ENCODE measurements at places on chromosomes 4 and X. TPM values are rescaled to one million over a fixed set of nuclear protein-coding genes. Genes with fewer than 3 reads are reported as not detected.

DNA sequence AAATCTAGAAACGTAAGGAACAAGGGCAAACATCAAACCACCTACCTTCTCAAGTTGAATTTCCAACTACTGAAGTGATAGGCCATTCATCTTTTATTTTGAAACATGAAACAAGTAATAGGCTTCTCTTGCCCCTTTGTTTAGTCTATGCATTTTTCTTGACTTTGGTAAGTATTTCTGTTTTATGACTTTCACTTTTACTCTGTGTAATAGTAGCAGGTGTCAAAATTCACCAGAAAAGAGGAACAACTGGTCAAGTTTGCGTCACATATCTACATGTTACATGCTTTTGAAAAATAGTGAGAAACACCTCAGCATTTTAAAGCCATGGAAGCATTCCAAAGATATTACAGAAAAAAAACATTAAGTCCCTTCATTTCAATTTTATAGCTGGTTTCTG lies 157.1 kb upstream of the FTHL17 start:
- no peak overlapping the region for H3K27ac ChIP-seq
- peaks cover 9% of the 10 kb centered on the region for H3K4me1 ChIP-seq
- H3K27me3 ChIP-seq, result peaks cover 7% of the 10 kb centered on the region

DNA sequence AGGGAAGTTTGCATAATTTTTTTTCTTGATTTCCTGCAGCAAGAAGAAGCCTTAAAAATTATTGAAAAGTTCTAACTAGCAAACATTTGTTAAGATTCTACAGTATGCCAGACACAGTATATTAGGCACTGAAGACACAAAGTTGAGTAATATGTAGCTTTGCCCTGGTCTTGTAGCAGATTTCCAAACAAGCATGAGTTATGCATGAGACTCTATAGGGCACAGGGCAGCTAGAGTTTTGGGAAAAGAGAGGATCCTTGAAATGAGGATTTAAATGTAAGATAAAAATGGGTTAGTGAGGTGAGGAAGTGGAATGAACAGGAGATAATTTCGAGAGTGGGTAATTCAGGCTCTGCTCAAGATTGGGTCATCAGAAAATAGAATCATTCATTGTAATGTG lies 8.6 kb upstream of the GPRIN3 start:
- DNase-seq, result no peak
- H3K36me3 ChIP-seq, result no peaks in the 10 kb centered on the region
- no peak overlapping the region for H3K4me3 ChIP-seq

DNA sequence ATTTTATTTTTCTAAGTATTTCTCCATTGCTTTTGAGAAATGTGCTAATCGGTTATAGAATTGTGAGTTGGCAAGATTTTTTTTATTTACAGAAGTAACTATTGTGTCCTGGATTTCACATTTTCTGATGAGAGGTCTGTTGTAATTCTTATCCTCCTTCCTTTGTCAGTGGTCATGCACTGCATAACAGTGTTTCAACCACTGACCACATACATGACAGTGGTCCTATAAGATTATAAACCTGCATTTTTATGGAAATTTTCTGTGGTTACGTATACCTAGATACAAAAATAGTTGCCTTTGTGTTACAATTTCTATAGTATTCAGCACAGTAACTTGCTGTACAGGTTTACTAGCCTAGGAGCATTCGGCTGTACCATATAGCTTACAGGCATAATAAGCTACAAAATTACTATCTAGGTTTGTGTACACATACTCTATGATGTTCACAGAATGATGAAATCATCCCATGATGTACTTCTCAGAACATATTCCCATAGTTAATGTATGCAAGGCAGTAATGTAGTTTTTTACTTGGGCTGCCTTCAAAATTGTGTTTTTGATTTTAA lies 47.8 kb downstream of the APELA start:
- no peak for DNase-seq
- H3K27ac ChIP-seq, result no peak overlapping the region
- H3K36me3 ChIP-seq, result no peaks in the 10 kb centered on the region
- no peak overlapping the region for H3K4me3 ChIP-seq
- no peaks in the 10 kb centered on the region for H3K4me1 ChIP-seq

GRCh38 chr4:141047228-141047884 lies 85.9 kb downstream of the RNF150 start:
- DNase-seq, result no peak
- no peaks in the 10 kb centered on the region for H3K36me3 ChIP-seq
- no peaks in the 10 kb centered on the region for H3K4me1 ChIP-seq

GRCh38 chrX:55489314-55490009 lies at the start of gene USP51:
Gene USP51 (minus strand): TSS chrX:55489848. CDS start chrX:55488939, 909 bp downstream.
- no peaks in the 10 kb centered on the region for H3K27me3 ChIP-seq
- peaks cover 24% of the 10 kb centered on the region for H3K4me1 ChIP-seq
- H3K4me3 ChIP-seq, result peak within 1 kb of the TSS; percentile 97
- no peak for DNase-seq
- no peaks in the 10 kb centered on the region for H3K36me3 ChIP-seq

- no peaks in the 10 kb centered on the region for H3K27me3 ChIP-seq
- H3K4me3 ChIP-seq, result no peak overlapping the region
- no peak for DNase-seq
Observed at GRCh38 chr4:52014903-52015302, 5.3 kb downstream of the LRRC66 start.

DNA sequence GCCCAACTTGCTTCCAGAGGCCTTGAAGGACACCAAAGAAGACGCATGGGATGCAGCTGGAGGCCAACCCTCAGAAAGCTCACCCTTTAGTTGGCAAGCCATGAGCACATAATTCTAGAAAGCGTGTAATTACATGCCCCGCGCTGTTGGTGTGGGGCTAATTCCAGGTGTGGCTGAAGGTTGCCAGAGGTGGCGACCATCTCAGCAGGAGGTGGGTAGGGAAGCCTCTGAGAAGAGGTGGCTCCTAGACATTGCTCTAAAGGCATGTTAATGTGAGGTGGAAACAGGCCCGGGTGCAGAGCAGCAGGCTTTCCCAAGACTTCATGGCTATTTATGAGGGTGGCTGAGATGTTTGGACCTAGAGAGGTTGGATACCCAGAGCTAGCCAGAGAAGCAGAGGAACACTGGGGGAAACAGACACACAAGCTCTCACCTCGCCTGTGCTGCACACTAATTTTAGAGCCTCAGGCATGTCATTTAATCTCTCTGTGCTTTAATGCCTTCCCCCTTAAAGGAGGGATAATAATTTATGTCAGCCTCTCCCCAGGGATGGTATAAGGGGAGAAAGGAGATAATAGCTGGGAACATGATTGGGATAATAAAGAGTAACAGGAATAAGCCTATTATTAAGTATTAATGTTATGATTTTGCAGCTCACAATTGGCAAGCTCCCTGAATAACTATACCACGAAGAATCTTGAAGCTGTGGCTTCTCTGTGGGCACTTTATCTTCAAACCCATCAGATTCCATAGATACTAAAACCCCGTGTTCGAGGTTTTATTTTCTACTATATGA lies 60.0 kb upstream of the HELT start:
- peaks cover 10% of the 10 kb centered on the region for H3K27me3 ChIP-seq
- H3K4me1 ChIP-seq, result no peaks in the 10 kb centered on the region
- no peak overlapping the region for H3K27ac ChIP-seq

DNA sequence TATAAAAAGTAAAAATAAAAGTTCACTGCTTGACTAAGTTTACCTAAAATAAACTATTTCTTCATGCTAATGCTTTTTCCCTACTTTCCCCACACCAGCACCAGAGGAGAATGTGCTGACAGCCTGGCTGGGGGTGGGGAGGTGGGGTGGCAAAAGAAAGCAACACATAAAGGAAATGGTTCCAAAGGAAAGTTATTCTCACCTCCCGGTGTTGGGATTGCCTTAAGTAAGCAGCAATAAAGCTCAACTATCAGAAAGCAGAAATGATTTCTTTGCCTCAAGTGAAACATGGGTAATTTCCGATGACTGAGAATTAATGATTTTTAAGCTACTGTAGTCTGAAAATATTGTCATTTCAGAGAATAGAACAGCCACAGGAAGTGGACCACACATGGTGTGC lies 84.5 kb upstream of the DKK2 start:
- no peaks in the 10 kb centered on the region for H3K4me1 ChIP-seq
- no peak for DNase-seq
- H3K4me3 ChIP-seq, result no peak overlapping the region
- no peak overlapping the region for H3K27ac ChIP-seq

- no peak overlapping the region for H3K4me3 ChIP-seq
- no peak overlapping the region for H3K27ac ChIP-seq
- no peak for DNase-seq
- peaks cover 12% of the 10 kb centered on the region for H3K27me3 ChIP-seq
- H3K36me3 ChIP-seq, result no peaks in the 10 kb centered on the region
- no peaks in the 10 kb centered on the region for H3K4me1 ChIP-seq
Observed at GRCh38 chrX:6024204-6024603, 204.5 kb downstream of the NLGN4X start.

- H3K27me3 ChIP-seq, result no peaks in the 10 kb centered on the region
- no peaks in the 10 kb centered on the region for H3K36me3 ChIP-seq
- DNase-seq, result no peak
- H3K4me1 ChIP-seq, result no peaks in the 10 kb centered on the region
Observed at GRCh38 chr4:30904588-30904987, 184.4 kb downstream of the PCDH7 start.

- no peak overlapping the region for H3K4me3 ChIP-seq
- H3K27me3 ChIP-seq, result peaks cover 14% of the 10 kb centered on the region
- DNase-seq, result no peak
Observed at GRCh38 chr4:85058551-85058950, 92.1 kb upstream of the WDFY3 start.

DNA sequence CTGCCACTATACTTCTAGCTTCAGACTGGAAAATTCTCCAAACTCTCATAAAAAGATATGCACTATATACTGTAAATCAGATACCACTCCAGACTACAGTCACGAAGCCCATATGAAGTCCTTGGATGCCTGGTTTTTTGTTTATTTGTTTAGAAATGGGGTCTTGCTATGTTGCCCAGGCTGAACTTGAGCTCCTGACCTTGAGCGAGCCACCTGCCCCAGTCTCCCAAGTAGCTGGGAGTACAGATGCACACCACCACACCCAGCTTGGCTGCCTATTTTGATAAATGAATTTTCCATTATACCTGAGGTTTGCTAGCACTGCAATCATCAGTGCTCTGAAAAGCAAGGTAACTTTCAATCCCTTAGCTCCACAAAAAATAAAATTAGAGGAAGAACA lies 53.1 kb downstream of the ELF2 start:
- no peak overlapping the region for H3K4me3 ChIP-seq
- no peaks in the 10 kb centered on the region for H3K4me1 ChIP-seq
- no peak overlapping the region for H3K27ac ChIP-seq
- no peaks in the 10 kb centered on the region for H3K27me3 ChIP-seq
- DNase-seq, result no peak
- H3K36me3 ChIP-seq, result no peaks in the 10 kb centered on the region

DNA sequence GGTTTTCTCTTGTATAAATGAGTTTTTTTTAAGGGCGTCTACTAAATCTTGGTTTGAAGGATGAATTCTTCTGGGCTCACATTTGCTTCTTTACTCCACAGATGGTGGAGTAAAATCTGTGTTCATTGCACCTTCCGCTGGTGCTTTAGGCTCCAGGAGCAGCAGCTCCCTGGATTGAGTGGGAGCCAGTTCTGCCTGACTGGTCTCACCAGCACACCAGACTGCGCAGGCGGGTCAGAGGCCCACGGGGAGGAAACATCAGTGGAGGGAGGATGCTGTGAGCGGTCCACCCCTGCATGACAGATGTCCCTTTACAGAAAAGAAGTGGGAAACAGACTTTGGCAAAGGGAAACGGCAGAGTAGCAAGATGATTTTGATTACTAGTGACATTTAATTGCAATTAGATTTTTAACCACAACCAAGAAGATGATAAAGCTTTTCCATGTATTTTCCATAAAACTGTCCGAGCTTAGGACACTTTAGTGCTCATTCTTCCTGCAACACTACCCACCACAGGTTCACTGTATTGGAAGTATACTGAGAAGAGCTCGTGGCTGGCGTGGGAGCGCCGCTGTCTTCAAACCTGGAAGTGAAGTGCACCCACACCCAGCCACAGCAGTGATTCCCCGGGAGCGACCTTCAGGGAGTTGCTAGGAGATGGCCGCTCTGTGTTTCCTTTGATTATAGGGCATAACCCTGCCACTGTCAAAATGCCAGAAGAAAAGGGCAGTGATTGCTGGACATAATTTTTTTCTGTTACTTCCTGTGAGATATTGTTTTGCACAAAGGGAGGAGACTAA lies 95.2 kb downstream of the SORBS2 start:
- peaks cover 22% of the 10 kb centered on the region for H3K27me3 ChIP-seq
- DNase-seq, result no peak
- no peak overlapping the region for H3K27ac ChIP-seq
- H3K4me1 ChIP-seq, result no peaks in the 10 kb centered on the region
- no peaks in the 10 kb centered on the region for H3K36me3 ChIP-seq

DNA sequence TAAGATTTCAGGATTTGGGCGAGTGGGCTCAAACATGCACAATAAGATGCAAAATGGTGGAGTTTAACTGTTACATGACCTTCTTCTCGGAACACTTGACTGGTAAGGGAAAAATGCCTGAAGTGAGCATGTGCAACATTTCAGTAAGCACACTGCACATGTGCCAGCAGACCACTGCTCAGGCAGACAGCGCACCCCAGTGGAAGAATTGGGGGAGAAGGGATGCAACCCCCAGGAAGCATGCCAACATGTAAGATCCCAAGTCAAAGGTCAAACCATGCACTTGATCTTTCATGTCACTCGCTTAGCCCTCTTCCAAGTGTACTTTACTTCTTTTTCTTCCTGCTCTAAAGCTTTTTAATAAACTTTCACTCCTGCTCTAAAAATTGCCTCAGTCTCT lies 256.3 kb downstream of the CENPC start:
- no peaks in the 10 kb centered on the region for H3K36me3 ChIP-seq
- no peaks in the 10 kb centered on the region for H3K4me1 ChIP-seq
- H3K27me3 ChIP-seq, result no peaks in the 10 kb centered on the region
- no peak overlapping the region for H3K27ac ChIP-seq

- H3K27me3 ChIP-seq, result no peaks in the 10 kb centered on the region
- H3K4me1 ChIP-seq, result no peaks in the 10 kb centered on the region
- DNase-seq, result no peak
- no peak overlapping the region for H3K4me3 ChIP-seq
- H3K36me3 ChIP-seq, result no peaks in the 10 kb centered on the region
- H3K27ac ChIP-seq, result no peak overlapping the region
Observed at GRCh38 chr4:173910891-173911290, 372.6 kb downstream of the FBXO8 start.

DNA sequence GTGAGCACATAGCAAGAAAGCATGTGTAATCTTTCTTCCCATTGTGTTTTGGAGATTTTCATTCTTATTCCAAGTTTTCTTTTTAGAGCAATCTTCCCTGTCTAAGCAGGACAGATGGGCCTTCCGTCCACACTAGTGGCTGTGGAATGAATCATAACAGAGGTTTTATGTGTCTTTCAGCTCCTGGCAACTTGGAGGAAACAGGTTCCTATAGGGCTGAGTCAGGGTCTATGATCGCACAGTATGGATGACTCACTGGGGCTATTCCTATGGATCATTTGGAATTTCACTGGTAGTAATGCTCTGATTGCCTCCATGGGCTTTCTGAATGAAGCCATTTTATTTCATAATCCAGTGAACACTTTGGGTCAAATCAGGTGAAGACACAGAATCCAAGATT lies 51.8 kb upstream of the CBLL2 start:
- no peaks in the 10 kb centered on the region for H3K4me1 ChIP-seq
- H3K27me3 ChIP-seq, result no peaks in the 10 kb centered on the region
- H3K4me3 ChIP-seq, result no peak overlapping the region

PFKFB1 gene
- total RNA-seq, result 0.44 TPM

ARHGAP36 gene
- total RNA-seq, result not detected

COL25A1 gene
- 0.10 TPM for total RNA-seq

GK gene
- 3.6 TPM for total RNA-seq

USP27X gene
- 5.7 TPM for total RNA-seq
